ENCODE measurements at places on chromosomes 7 and 10.
A peak's percentile ranks its signal among the peaks of the same experiment; 100 is the strongest.

GRCh38 chr10:29392376-29393021, 103.6 kb downstream of the LYZL1 start:
- peak; percentile 43 for DNase-seq

DNA sequence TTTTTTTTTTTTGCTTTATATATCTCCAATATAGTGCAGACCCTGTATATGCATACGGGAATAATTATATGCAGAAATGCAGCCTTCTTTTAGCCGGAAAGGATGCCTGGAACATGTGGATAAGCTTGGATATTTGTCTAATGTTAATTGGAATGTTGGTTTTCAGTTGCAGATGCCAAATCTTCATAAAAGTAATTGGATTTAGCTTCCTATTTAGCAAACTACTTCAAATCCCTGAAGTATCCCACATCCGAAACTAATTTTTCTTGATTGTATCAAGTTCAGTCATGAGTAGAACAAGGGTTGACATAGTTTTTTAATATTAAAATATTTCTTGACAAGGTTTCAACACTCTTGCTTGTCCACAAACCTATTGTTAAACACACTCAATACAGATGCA, 281.7 kb downstream of the BBS9 start:
- DNase-seq: no peak

DNA sequence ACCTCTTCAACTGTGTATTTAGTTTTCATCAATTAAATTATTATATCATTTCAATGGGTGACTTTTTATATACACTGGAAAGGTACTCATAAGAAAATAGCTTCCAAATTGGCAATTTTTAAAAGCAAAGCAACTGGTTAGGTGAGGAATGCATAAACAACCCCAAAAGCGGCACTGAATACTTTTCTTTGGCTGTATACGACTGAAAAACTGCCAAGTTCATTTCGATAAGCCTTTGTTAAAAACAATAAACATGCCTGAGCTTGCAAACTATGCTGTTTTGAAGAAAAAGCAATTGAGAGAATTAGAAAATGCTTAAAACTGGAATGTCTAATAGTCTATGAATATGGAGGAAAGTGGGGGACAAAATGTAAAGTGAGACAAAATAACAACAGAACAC, 2.9 kb downstream of the SLC16A12 start:
- DNase-seq: no peak

GRCh38 chr10:72846238-72846637, 47.3 kb upstream of the OIT3 start:
- no peak for DNase-seq

DNA sequence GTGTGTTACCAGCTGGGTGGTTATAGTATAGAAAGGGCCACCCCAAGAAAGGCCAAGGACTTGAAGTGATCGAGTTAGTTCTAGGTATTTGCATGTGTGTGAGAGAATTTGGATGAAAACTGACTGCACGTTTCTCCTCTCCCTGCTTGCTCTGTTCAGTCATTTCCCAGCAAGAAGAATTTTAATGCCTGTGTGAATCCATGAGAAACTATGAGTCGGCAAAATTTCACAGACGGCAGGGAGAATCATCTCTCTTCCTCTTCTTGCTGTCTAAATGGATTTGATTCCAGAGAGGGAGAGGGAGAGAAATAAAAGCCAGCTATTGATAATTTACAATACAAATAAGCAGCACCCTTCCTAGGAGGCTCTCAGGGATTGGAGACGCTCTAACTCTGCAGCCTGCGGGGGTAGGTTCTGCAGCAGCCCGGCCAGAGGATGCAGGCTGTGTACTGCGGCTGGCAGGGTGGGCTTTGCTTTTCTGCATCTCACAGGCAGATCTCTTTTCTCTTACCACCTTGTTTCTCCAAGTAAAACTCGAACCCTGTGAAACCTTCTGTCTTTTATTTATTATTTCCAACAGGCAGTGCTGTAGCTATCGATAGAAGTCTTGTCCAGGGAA, 183.6 kb downstream of the TCF7L2 start:
- DNase-seq: no peak

- DNase-seq: no peak
These were observed 17.2 kb upstream of the ATP6V0E2 start for GRCh38 chr7:149856583-149856982.

GRCh38 chr7:92313055-92313454, 67.3 kb downstream of the ANKIB1 start:
- no peak for DNase-seq

DNA sequence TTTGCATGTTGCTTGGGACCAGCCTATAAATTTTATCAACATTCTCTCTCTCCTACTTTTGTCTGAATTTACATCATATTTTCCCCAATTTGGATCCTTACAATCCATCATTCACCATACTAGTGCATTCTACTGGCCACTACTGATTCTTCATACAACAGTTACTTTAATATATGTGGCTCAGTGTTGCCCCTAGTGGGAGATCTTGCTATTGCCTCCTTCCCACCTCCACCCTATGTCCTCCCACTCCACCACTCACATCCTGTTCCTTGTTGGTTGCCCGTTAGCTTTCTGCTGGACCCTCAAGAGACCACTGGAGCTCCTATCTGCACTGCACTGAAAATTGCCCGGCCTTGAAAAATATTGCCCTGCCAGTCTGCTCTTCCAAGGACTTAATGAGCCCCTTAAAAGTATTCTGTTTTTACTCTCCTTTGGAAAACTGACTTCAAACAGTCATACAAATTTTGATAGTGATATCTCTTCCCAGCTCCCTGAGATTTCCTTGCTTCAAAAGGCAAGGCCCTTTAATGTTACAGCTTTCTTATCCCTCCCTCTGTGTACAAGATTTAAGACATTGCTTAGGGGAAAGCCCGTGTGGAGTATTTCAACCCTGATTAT, 243.2 kb upstream of the TMEM229A start:
- DNase-seq: peak; percentile 9

DNA sequence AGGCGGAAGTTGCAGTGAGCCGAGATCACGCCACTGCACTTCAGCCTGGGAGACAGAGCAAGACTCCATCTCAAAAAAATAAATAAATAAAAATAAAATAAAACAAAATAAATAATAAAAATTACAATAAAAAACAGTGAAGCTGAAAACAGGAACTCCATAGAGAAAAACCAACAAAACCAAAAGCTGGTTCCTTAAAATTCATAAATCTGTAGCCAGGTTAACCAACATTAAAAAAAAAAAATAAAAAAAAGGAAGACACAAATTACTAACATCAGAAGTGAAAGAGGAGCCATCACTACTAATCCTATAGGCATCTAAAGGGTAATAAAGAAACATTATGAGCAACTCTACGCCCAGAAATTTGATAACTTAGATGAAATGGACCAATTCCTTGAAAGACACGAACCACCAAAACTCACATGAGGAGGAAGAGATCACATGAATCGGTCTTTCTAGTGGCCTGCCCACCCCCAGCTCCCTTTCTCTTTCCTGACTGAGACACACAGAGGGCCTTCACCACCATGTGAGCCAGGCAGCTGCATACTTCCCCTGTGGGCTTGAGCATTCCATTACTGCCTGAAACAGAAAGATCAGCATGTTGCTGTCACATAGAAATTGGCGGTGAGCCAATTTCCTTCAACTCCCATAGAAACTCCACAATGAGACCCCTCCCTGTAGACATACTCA, 208.7 kb downstream of the MAD1L1 start:
- no peak for DNase-seq

- DNase-seq: no peak
These were observed 79.6 kb downstream of the ANKRD7 start for GRCh38 chr7:118304100-118304499.

- no peak for DNase-seq
These were observed 265.2 kb downstream of the RPS24 start for GRCh38 chr10:78298835-78299234.

DNA sequence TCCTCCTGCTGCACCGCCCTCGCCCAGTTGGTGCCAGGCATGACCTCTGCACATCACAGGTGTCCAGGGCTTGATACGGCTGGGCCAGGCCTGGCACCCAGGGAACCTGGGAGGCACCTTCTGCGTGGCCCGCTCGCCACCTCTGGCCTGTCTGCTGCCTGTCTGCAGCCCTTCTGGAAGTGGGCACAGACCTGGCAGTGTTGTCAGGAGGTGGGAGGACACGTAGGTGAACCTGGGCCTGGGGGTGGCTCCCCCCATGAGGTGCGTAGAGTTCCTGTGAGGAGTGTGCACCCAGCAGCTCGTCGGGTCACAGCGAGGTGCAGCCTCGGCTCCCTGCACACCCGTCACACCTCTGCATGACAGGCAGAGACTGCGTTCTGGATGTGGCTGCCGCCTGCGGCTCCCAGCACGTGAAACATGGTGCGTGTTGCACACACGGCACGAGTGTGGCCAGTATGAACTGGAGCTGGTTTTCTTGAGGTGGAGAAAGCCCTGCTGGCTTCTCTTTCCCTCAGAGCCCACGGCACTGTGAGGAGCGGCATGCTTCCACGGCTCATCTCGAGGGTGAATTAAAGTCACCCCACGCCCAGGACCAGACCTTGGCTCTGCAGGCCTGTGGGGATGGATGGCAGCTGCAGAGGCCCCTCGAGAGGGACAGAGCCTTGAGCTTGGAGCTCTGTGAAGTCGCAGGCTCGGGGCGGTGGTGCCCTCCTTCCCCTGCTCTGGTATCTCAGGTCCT, 24.8 kb downstream of the INPP5A start:
- no peak for DNase-seq

GRCh38 chr10:111203615-111204014, 126.8 kb downstream of the ADRA2A start:
- DNase-seq: no peak

DNA sequence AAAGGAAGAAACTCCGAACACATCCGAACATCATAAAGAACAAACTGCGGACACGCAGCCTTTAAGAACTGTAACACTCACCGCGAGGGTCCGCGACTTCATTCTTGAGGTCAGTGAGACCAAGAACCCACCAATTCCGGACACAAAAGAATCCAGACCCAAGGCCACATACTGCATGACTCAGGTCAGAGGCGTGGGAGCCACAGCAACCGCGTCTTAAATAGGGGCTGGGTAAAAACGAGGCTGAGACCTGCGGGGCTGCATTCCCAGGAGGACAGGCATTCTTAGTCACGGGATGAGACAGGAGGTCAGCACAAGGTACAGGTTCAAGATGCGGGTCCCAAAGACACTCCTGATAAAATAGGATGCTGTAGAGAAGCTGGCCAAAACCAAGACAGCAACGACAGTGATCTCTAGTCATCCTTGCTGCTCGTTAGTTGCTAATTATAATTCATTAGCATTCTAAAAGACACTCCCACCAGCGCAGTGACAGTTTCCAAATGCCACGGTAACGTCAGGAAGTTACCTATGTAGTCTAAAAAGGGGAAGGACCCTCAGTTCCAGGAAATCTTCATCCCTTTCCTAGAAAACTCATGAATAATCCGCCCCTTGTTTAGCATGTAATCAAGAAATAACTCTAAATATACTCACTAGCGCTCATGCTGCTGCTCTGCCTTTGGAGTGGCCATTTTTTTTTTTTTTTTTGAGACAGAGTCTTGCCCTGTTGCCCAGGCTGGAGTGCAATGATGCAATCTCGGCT, 19.3 kb downstream of the AP5Z1 start:
- DNase-seq: no peak

- DNase-seq: no peak
These were observed 305.8 kb downstream of the MDFIC start for GRCh38 chr7:115227473-115228235.

DNA sequence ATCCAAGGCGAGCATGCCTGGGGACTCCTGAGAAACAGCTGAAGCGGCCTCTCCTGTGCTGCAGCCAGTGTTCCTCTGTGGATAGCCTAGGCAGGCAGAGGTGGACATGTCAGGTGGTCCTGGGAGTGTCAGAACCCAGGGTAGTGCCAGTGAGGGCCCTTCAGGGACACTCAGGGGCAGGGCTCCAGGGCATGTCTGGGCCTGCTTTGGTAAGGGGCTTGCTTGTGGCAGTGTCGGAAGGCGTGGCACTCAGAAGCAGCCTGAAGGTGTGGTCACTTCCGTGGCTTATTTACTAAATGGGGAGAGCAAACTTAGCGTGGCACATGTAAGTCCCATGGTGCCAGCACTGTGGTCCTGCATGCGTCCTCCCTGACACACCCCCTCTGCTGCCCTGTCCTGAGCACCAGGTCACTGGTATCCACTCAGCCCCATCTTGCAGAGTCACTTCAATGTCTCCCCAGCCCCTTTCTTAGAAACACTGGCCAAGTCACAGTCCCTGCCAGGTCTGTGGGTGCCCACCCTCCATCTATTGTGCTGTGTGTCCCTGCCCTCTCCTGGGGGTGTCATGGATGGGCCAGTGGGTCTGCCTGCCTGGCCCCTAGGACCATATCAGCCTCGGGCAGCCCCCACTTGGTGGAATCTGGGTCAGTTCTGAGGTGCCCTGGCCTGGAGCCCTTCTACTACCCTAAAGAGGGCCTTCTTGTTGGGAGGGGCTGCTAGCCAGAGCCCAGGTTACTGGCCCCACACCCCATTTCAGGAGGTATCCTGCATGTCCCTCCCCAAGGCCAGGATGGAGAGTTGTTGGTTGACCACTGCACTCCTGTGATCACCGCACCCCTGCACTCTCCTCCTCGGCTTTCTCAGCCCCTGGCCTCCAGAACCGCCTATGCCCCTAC, 6.4 kb downstream of the ZMIZ2 start:
- DNase-seq: no peak

DNA sequence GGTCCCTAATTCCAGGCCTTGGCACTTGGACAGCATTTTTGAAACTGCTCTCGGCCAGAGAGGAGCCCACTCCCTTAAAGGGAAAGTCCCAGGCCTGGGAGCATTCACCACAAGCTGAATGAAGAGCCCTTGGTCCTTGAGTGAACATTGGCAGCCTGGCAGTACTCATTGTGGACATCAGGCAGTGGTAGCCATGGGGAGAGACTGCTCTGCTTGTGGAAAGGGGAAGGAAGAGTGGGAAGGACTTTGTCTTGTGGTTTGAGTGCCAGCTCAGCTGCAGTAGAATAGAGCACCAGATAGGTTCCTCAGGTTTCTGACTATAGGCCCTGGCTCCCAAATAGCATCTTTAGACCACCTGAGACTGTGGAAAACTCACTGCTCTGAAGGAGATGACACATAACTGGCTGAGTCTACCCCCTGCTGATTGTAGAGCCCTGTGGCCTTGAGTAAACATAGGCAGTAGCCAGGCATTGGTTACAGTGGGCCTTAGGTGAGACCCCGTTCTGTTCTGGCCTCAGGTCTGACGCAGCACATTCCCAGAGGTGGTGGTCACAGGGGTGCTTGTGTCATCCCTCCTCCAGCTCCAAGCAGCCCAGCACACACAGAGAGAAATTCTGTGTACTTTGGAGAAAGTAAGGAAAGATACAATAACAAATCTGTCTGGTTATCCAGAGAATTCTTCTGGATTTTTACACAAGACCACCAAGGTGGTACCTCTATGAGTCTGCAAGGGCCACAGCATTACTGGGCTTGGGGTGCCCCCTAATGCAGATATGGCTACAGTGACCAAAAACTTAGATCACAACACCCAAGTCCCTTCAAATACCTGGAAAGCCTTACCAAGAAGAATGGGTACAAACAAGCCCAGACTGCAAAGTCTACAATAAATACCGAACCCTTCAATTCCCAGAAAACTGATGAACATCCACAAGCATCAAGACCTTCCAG, 153.8 kb downstream of the GNAI1 start:
- no peak for DNase-seq

GRCh38 chr10:88793712-88794299, 8.7 kb upstream of the LIPM start:
- no peak for DNase-seq
